ENCODE measurements at places on chromosomes 3 and 15.

DNA sequence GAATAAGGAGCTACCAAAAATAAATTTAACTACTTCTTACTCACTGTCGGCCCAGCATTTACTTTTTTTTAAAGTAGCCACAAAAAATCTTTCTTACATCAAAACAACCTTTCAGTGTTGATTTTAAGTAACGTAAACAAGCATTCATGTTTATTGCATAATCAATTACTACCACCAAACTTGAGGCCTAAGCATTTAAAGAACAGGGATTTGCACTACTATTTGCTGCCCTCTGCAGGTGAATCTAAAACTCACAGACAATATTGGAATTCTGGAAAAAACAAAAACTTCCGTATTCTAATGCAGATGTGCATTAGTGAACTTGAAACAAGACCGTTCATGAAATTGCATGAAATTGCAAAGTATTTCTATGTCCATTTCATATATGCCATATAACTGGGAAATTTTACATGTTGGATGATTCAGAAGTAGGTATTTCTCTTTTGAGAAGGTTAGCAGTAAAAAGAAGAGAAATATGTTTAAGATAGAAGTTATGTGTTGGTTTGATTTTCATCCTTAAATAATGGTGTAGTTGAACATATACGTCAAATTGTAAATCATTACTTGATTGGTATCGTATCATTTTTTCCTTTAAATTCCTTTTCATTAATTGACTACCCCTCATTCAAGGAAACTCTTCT lies 55.6 kb downstream of the CGGBP1 start:
- no peak for DNase-seq

DNA sequence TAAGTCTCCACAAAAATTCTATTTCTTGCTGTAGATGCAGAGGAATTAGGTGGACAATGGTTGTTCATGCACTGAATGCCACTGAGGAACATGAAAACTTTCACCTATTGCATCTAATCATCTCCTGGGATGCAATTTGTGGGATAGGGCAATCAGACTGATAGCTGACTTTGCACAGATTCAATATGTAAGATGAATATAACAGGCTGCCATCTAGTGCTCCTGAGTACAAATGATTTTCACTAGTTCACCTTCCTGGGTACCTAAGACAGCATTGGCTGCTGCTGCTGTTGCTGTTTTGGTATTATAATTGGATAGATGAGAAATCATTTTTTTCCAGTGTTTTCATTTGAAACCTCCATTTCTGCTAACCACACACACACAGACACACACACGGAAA lies 19.7 kb downstream of the TIMMDC1 start:
- DNase-seq: no peak

GRCh38 chr15:58748040-58748851 lies 1.3 kb downstream of the ADAM10 start:
- peak; percentile 26 for DNase-seq

GRCh38 chr3:12655701-12656100 lies 8.2 kb downstream of the RAF1 start:
- DNase-seq: no peak

GRCh38 chr15:72340366-72340765 lies 20.4 kb upstream of the CELF6 start:
- DNase-seq: no peak

DNA sequence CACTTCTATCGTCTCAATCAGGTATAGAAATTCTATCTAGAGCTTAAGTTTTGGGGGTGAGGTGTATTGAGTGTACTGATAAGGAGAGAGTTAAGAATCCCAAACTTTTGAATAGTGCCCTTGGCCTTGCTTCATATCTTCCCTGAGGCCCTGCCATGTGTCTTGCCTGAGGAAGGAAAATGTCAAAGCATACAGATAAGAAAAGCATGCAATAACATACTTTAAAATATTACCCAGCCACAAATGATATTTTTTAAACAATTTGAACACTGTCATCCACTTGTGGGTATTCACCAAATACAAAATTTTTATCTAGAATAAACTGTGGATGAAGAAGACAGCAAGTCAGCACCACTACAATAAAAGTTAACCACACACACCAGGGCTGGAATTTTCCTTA lies 631.0 kb upstream of the ALCAM start:
- DNase-seq: no peak

- no peak for DNase-seq
These were observed 27.7 kb downstream of the C15orf39 start for GRCh38 chr15:75229191-75230015.
